Stimulated activated naive CD8-positive, alpha-beta T cell treated with anti-CD3 and anti-CD28 coated beads, Interleukin-15, amount 100 ng/mL, for 72 hours (primary cell): ENCODE measurements at places on chromosomes 16 and 17.

- DNase-seq: peak; percentile 23
Observed at GRCh38 chr16:19223235-19224170, 55.5 kb downstream of the SYT17 start.

- DNase-seq: no peak
Observed at GRCh38 chr17:18187226-18187625, 3.6 kb downstream of the ALKBH5 start.

DNA sequence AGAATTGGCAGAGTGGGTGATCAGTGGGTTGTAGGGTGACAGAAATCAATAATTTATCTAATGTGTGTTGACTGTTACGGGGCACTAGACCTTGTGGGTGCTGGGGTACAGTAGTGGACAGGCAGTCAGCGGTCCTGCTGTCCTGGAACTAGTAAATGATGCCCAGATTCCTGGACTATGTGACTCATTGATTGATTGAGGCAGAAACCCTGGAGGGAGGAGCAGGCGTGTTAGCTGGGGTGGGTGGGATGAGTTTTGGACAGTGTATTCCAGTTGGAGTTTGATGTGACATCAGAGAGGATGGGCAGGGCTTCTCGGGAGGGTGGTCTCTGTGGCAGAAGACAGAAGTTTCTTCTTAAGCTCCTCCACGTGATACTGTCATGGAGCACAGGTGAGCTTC, 24.4 kb downstream of the PRMT7 start:
- DNase-seq: no peak

- DNase-seq: no peak
Observed at GRCh38 chr17:57948555-57949420, 6.4 kb downstream of the CUEDC1 start.

GRCh38 chr16:84847564-84848355, 28.0 kb downstream of the CRISPLD2 start:
- DNase-seq: no peak

- DNase-seq: no peak
Observed at GRCh38 chr17:57782647-57783337, 37.7 kb upstream of the CCDC182 start.

DNA sequence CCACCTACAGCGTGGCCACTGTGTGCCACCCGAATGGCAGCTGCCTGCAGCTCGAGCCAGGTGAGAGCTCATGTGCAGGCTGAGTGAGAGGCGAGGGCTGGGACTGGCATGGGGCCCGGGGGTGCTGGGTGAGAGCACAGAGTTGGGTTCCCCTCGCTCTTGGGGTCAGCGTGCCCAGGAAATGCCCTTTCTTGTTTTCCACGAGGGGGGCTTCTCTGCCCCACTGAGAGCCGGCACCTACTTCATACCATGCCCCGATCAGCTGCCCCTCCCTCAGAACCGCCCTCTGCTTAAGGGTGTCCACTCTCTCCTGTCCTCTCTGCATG, 10.1 kb downstream of the ACE start:
- DNase-seq: no peak

GRCh38 chr17:43372273-43372911, 26.4 kb upstream of the ARL4D start:
- DNase-seq: no peak

- no peak for DNase-seq
Observed at GRCh38 chr16:57304169-57305061, 19.9 kb upstream of the PLLP start.

GRCh38 chr16:75789237-75789636, 62.9 kb upstream of the CPHXL start:
- peak; percentile 8 for DNase-seq

DNA sequence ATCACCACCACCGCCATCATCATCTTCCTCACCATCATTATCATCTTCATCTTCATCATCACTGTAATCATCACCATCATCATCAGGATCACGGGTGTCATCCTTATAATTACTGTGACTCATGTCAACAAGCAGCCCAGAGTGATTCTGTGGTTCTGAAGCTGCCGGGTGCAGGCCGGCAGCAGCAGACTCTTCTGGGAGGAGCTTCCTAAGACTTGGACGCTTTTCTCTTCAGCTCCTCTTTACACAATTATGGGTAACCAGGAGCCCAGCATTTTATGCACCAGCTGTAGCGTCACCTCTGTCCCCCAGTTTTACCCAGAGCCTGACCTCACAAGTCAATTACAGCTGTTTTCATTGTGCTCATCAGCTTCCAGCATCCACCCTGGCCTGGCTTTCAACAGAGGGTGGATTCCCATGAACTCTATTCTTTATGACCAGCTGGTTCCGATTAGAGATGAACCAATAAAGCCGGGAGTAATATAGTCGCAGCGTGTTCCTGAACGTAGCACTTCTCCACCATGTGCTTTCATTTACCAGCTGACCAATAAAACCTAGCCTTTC, 275.8 kb downstream of the FOXL1 start:
- DNase-seq: no peak

DNA sequence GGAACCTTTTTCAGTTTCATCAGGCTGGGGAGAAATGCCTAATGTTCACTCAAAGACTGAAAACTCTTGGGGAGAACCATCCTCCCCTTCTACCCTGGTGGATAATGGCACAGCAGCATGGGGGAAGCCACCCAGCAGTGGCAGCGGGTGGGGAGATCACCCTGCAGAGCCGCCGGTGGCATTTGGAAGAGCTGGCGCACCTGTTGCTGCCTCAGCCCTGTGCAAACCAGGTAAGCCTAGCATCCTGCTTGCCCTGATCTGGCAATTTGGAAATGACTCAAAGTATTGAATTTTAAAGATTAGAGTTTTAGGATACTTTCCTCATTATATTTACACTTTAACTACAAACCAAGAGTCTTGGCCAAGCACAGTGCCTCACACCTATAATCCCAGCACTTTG, 63.8 kb downstream of the TMC6 start:
- no peak for DNase-seq

- DNase-seq: no peak
Observed at GRCh38 chr17:9519583-9520272, 55.9 kb downstream of the STX8 start.

GRCh38 chr17:58275417-58275816, 5.3 kb downstream of the MPO start:
- DNase-seq: no peak

DNA sequence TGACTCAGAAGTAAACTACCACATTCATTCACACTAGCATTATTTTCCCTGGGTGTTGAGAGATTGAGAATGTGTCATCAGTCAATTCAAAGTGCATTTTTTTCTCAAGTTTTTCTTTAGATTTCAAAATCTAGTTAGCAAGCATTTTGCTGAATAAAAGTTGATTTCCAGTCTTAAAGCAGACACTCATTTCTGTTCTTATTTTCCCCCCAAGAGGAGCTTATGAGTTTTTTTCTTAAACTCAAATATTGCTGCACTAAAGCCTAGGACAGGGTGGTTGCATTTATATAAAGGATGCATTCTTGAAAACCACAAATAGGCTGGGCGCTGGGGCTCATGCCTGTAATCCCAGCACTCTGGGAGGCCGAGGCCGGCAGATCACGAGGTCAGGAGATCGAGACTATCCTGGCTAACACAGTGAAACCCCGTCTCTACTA, 15.3 kb downstream of the CDH3 start:
- DNase-seq: no peak

GRCh38 chr17:72788950-72789585, 303.4 kb downstream of the SLC39A11 start:
- DNase-seq: no peak

DNA sequence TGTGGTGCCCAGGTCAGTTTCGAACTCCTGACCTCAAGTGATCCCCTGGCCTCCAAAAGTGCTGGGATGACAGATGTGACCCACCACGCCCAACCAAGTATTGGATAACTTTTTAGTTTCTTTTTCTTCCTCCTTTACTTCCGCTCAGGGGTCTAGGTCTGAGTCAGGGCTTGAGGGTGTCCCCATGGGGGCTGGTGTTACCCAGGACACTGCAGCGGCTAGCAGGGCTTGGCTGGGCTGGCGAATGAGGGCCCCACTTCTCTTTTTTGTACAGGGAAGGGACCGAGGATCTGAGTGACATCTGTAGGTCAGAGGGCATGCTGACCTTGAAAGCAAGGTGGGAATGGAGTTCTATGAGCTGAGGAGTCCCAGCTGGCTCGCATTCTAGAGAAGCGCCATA, 24.9 kb downstream of the RAB11FIP3 start:
- DNase-seq: no peak

DNA sequence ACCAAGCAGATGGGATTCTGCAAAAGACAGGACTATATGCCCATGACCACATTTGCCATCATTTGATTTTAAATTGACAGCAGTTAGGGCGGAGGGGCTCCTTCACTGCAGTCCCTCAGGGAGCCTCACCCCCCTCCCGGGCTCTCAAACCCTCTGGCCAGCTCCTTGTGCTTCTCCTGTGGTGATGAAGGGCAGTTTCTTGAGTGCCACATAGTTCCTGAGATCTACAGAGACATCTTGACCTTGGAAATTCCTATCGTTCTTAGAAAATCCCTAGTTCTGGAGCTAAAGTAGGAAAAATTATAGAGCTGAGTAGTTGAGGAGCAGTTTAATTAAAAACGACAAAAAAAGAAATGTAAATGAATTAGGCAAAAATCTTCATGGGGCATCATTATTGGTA, 231.5 kb downstream of the CCDC182 start:
- DNase-seq: no peak

DNA sequence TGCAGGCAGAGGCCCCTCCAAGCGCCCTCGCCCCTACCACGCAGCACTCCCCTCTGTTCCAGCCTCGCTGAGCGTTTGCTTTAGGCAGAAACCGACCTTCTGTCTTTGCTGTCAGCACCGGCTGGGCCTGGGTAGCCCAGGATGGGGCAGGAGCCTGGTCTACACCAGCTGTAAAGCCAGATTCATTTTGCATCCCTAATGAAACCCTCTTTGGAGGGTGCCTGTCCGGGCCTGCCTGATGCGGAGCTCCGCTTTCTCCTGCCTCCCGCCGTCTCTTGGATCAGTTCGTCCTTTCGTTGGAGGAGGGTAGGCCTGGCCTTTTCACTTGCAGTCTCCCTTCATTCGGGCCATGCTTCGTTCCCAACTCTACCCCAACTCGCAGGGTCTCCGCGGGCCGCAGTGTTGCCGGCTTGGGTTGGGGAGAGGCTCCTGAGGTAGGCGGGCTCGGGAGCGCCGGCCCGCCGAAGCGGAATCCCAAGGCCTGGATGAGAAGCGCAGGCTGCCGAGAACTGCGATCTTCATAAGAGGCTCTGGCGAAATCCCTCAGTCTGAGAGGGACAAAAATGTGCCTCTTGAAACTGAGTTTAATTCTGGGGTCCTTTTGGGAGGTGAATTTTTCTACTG, 4.8 kb upstream of the HOXB8 start:
- no peak for DNase-seq

DNA sequence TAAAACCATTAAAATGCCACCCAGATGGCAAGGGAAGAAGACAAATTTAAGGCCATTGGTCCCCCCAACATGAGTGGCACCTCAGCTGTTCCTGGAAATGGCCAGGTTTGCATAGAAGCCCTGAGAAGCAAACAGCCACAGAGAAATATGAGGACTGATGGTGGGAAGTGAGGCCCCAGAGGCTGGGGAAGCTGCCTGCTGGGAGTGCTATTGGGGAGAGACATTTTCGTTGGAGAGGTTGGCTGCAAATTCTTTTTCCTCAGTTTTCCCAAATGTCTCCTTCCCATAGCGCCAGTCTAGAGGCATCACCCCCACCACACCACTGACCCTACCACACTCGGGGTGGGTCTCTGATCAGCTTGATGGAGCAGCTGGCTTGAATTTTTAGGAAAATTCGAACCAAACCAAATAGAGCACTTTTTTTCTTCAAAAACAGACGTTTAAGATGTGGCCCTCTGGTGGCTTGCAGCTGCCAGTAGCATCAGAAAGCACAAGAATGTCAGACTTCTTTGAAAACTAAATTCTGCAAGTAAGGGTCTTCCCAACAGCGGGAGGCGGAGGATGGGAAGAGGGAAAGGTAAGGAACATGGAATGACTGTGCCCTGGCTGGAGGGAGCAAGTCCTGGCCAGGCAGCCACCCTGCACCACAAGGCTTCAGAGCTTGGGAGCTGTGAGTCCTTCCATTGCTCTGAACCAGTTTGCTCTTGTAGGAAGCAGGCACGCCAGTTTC, 13.2 kb upstream of the SLC12A3 start:
- no peak for DNase-seq
